ENCODE measurements at places on chromosomes 4 and X. TPM values are rescaled to one million over a fixed set of nuclear protein-coding genes. Genes with fewer than 3 reads are reported as not detected.

DNA sequence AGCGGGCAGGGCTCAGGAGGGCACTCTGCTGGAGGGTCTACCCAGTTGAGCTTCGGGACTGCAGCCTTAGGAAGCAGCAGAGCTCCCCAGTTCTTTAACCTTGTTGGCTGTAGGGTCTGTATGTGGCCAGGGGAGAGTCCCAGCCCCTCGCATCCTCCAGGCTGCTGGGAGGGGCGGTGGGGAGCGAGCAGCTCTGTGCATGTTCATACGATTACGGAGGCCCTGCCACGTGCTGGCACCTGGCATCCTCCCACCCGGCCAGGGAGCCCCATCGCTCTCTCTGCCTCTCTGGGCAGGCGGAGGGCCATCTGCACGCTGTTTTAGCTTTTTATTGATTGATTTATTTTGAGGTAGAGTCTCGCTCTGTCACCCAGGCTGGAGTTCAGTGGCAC is 21.2 kb downstream of the NSG1 start:
- no peak overlapping the region for H3K4me3 ChIP-seq
- no peaks in the 10 kb centered on the region for H3K36me3 ChIP-seq
- H3K27ac ChIP-seq, result no peak overlapping the region
- DNase-seq, result no peak

DNA sequence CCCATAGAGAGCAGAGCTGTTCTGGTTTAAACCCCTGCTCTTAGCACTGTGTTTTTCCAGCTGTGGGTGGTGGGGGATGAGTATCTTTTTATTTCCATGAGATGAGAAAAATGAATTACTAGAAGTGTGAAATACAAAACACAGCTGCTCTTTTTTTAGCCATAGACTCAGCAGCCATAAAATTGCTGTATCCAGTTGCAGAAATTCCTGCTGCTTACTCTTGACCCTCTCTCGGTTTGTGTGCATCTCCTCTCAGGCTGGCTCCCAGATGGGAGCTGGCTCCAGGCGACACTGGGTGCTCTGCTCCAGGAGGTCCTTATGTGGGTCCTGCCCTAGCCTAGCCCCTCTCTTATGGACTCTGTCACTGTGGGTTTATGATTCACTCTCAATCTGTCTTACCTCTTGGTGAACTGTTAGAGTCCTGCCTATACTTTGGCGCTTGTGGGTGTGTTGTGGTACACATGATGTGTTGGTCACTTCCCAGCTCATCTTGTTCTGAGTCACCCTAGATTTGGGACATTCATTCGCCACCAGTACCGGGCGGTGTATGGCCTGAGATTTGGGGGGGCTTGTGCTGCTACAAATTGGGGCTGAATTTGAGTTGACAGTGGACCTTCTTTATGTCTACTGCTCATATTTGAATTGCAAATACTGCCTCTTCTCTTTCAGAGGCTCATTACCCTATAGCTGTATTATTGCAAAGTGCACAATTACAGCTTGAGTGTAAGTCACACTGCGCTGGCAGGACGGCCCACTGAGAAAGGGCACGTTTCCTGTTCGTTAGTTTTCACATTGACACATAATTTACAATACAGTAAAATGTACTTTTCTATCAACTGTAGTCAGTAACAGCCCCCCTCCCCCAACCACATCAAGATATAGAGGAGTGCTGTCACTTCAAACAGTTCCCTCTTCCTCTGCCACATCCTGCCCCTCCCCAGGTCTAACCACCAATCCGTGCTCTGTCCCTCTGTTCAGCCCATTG is 46.9 kb upstream of the MSANTD1 start:
- H3K36me3 ChIP-seq, result peaks cover 5% of the 10 kb centered on the region
- H3K4me3 ChIP-seq, result no peak overlapping the region
- no peak overlapping the region for H3K27ac ChIP-seq

- peak overlapping the region; percentile 86 for H3K27ac ChIP-seq
- no peak for DNase-seq
- no peaks in the 10 kb centered on the region for H3K36me3 ChIP-seq
- H3K4me3 ChIP-seq, result no peak overlapping the region
These were observed 66.2 kb upstream of the PGRMC2 start for GRCh38 chr4:128353791-128354190.

GRCh38 chr4:80614319-80614718 is 278.8 kb downstream of the CFAP299 start:
- no peaks in the 10 kb centered on the region for H3K27me3 ChIP-seq
- DNase-seq, result no peak
- no peak overlapping the region for H3K4me3 ChIP-seq
- H3K4me1 ChIP-seq, result no peaks in the 10 kb centered on the region
- no peak overlapping the region for H3K27ac ChIP-seq

- no peak for DNase-seq
- H3K4me1 ChIP-seq, result no peaks in the 10 kb centered on the region
- H3K27ac ChIP-seq, result no peak overlapping the region
These were observed 925.6 kb downstream of the SH3BGRL start for GRCh38 chrX:82127228-82128123.

GRCh38 chrX:49858341-49858740 is 20.9 kb upstream of the USP27X start:
- H3K4me1 ChIP-seq, result no peaks in the 10 kb centered on the region
- H3K36me3 ChIP-seq, result no peaks in the 10 kb centered on the region
- H3K4me3 ChIP-seq, result no peak overlapping the region
- H3K27ac ChIP-seq, result no peak overlapping the region
- no peaks in the 10 kb centered on the region for H3K27me3 ChIP-seq

DNA sequence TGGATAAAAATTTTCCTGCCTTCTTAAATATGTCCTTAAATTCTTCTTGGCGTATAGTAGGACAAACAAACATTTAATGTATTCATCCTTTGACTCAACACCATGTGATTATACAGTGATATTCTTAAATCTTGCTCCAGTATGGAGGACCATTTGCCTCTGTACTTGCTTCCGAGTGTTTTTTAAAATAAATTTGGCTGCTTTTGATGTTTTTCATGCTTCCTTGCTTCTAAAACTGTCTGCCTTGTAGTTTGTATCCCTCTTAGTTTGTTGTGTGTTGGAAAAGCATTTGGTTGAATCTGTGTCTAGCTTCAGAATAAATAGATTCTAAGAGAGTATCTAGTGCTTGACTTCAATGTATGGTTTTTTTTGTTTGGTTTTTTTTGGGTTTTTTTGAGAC is 12.3 kb downstream of the ING2 start:
- DNase-seq, result no peak
- H3K27ac ChIP-seq, result no peak overlapping the region
- no peaks in the 10 kb centered on the region for H3K4me1 ChIP-seq
- H3K4me3 ChIP-seq, result no peak overlapping the region
- H3K27me3 ChIP-seq, result no peaks in the 10 kb centered on the region
- no peaks in the 10 kb centered on the region for H3K36me3 ChIP-seq

DNA sequence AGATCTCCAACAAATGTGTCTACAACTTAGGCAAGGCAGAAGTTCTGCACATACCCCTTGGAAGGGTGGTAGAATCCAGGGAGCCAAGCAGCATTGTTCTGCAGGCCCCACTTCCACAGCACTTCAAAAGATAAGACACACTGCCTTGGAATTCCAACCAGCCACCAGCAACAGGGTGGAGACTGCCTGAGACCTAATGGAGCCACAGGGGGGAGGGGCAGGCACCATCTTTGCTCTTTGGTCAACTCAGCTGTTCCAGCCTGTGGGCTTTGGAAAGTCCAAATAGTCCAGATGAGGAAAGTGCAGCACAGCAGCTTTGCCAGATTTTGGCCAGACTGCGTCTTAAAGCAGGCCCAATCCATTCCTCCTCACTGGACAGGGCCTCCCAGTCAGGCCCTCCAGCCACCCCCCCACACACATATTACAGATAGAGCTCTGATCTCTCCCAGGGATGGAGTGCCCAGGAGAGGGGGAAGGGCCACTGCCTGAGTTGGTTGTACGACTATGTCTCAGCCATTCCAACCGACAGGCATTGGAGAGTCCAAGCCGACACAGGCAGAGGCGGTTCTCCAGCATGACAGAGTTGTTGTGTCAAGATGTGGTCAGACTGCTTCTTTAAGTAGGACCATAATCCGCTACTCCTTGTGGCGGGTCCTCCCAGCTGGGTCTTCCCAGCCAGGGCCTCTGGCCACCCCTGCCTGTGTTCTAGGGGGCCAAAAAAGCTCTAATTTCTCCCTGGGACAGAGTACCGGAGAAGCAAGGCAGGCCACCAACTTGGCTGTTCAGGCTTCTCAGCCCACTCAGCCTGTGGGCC is 42.5 kb upstream of the ANTXR2 start:
- H3K27ac ChIP-seq, result no peak overlapping the region
- H3K27me3 ChIP-seq, result no peaks in the 10 kb centered on the region
- H3K4me3 ChIP-seq, result no peak overlapping the region
- DNase-seq, result no peak
- H3K4me1 ChIP-seq, result no peaks in the 10 kb centered on the region
- H3K36me3 ChIP-seq, result no peaks in the 10 kb centered on the region

- peaks cover 11% of the 10 kb centered on the region for H3K4me1 ChIP-seq
- no peak for DNase-seq
- no peaks in the 10 kb centered on the region for H3K36me3 ChIP-seq
- no peak overlapping the region for H3K4me3 ChIP-seq
- H3K27ac ChIP-seq, result no peak overlapping the region
These were observed 21.2 kb upstream of the SLC7A11 start for GRCh38 chr4:138263247-138263816.

DNA sequence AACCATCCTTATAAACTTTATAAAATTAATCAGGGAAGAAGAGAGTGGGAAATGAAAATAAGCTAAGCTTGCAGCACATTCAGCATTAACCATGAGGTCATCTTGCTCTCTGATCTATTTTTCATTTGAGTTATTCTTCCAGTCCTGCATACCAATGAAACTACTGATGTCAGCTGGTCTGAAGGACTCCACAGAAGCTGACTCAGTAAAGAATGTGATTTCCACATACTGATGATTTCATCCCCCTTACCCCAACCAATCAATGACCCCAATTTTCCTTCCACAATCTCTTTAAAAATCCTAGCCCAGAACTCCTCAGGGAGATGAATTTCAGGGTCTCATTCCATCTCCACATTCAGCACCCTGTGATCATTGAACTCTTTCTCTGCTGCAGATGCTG is 18.8 kb upstream of the DSPP start:
- no peak for DNase-seq
- no peaks in the 10 kb centered on the region for H3K36me3 ChIP-seq
- no peak overlapping the region for H3K4me3 ChIP-seq
- H3K27me3 ChIP-seq, result no peaks in the 10 kb centered on the region

GRCh38 chr4:156953951-156954350 is 17.6 kb downstream of the PDGFC start:
- peaks cover 20% of the 10 kb centered on the region for H3K4me1 ChIP-seq
- H3K27ac ChIP-seq, result no peak overlapping the region
- no peak overlapping the region for H3K4me3 ChIP-seq
- H3K27me3 ChIP-seq, result no peaks in the 10 kb centered on the region
- no peak for DNase-seq
- H3K36me3 ChIP-seq, result no peaks in the 10 kb centered on the region

GRCh38 chr4:159946983-159947615 is 844.2 kb downstream of the RAPGEF2 start:
- no peaks in the 10 kb centered on the region for H3K4me1 ChIP-seq
- no peak overlapping the region for H3K27ac ChIP-seq
- DNase-seq, result peak; percentile 46
- no peak overlapping the region for H3K4me3 ChIP-seq

- H3K27me3 ChIP-seq, result no peaks in the 10 kb centered on the region
- no peak overlapping the region for H3K4me3 ChIP-seq
- H3K4me1 ChIP-seq, result no peaks in the 10 kb centered on the region
- peak; percentile 1 for DNase-seq
These were observed 22.8 kb downstream of the NDST4 start for GRCh38 chr4:115090483-115091075.

DNA sequence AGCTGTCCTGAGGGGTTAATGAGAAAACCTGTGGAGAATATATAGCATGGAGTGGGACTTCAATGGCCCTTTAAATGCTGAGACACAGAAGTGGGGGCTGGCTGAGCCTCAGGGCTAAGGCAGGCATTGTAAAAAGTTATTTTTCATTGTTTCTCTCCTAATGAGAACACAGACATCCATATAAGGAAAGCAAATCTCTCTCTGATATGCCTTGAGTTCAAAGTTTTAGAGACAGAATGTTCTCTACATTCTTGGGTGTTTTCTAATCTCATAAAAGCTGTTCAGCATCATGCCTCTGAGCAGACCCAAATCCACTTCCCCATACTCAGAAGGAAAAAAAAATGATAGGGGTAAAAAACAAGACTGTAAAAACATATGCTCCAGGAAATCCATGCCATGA is 16.8 kb upstream of the RAB40A start:
- no peaks in the 10 kb centered on the region for H3K36me3 ChIP-seq
- DNase-seq, result no peak
- no peak overlapping the region for H3K4me3 ChIP-seq
- H3K27ac ChIP-seq, result no peak overlapping the region

DNA sequence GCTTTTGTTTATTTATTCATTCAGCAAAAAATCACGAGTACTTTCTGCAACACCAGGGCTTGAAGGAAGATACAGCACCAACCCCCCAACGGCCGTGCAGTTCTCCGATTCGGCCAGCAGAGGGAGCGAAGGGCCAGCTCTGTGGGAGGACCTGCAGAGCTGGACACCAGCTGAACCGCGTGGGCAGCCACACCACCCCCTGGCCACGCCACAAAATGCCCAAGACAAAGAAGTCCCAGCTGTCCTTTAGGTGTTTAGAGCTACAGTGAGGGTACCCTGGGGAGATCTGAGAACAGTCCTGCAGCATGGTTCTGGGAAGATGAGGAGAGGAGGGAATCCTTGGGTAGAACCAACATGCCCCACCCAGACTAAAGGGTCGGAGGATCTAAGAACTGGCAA is 83.1 kb downstream of the RELL1 start:
- no peak overlapping the region for H3K4me3 ChIP-seq
- H3K4me1 ChIP-seq, result peaks cover 13% of the 10 kb centered on the region
- no peak overlapping the region for H3K27ac ChIP-seq
- no peaks in the 10 kb centered on the region for H3K36me3 ChIP-seq
- H3K27me3 ChIP-seq, result no peaks in the 10 kb centered on the region

GRCh38 chrX:18099745-18100144 is 120.9 kb downstream of the BEND2 start:
- no peaks in the 10 kb centered on the region for H3K36me3 ChIP-seq
- no peak overlapping the region for H3K27ac ChIP-seq
- no peak for DNase-seq

- H3K27ac ChIP-seq, result no peak overlapping the region
- H3K4me1 ChIP-seq, result no peaks in the 10 kb centered on the region
- no peak overlapping the region for H3K4me3 ChIP-seq
- no peaks in the 10 kb centered on the region for H3K27me3 ChIP-seq
- H3K36me3 ChIP-seq, result no peaks in the 10 kb centered on the region
These were observed 1520.7 kb downstream of the ARAP2 start for GRCh38 chr4:34723605-34724004.

DNA sequence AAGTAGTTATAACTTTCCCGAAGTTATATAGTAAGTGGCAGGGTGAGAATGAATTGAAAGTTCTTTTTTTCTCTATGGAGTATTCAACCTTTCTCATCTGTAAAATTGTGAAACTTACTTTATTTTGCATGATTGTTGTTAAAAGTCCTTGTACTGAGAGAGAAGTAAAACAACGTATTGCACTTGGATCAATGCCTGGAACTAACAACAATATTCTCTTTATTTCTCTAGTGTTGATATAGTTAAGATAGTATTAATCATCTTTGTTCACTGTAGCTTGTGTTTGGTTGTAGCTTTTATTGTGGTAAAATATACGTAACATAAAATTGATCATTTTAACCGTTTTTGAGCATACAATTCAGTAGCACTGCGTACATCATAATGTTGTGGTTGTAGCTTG is 48.7 kb downstream of the STIM2 start:
- peak; percentile 14 for DNase-seq
- H3K27me3 ChIP-seq, result no peaks in the 10 kb centered on the region
- H3K27ac ChIP-seq, result no peak overlapping the region
- no peak overlapping the region for H3K4me3 ChIP-seq

Gene UGT2B11
- not detected for total RNA-seq

Gene ADH1C
- total RNA-seq, result not detected

Gene MAGEA12
- not detected for total RNA-seq

Gene MMRN1
- total RNA-seq, result 414 TPM

Gene GLRA2
- total RNA-seq, result not detected
